ENCODE measurements at places on chromosomes 4 and X.

DNA sequence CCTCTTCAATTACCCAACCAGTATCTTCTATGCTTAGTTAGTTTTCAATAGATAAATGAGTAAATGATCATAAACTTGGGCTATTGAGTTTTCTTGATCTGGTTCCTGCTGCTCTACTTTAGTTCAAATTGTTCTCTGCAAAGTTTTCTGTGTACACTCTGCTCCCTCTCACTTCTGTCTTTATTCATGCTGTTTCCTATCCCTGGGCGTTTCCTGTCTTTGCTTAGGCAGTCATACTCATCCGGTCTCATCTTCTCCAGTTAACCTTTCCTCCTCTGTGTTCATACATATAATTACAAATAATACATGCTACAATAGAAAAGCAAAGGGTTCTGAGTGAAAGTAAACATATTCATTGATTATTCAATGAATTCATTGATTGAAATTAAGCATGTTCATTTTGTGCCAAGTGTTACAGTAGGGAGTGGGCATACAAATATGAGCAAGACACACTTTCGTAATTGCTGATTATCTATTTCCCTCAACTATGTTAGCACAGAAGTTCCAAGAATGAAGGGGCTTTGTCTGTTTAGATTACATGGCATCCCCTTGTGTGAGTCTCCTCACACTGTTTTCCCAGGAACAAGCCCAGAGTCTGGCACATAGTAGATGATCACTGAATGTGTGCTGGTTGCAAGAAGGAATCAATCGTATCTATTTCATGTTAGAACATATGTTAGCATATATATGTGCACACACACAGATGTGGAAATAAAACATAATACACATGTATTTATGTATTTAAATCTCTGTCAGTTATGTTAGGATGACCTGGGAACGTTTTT, 1.1 kb downstream of the RAB39B start:
- no peak for DNase-seq

DNA sequence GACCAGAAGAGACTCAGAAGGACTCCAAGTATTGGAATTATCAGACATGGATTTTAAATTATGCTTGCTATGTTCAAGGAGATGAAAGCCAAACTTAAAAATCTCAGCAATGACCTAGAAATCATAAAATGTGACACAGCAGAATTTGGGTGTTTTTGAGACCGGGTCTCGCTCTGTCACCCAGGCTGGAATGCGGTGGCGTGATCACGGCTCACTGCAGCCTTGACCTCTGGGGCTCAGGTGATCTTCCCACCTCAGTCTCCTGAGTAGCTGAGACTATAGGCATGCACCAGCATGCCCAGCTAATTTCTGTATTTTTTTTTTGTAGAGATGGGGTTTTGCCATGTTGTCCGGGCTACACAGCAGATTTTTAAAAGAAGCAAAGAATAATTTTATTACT, 12.7 kb downstream of the TAB3 start:
- DNase-seq: no peak

DNA sequence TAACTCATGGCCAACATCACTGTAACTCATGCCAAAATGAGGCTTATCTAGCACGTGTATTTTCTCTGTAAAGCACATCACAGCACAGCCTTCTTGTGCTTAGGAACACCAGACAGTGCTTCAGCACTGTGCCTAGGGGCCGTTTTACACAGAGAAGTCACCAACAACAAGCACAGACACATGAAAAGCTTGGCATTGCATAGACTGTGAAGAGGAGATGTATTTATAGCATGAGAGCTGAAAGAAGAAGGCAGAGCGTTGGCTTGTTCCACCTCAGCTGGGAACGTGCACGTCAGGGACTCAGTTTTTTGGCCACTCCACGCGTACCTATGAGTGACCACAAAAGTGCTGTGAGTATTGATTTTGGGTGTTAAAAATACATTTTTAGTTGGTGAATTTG, 116.3 kb upstream of the SFRP2 start:
- no peak for DNase-seq

- DNase-seq: no peak
Observed at GRCh38 chr4:27714073-27714472, 853.4 kb downstream of the STIM2 start.

GRCh38 chr4:155042014-155042413, 166.4 kb upstream of the NPY2R start:
- DNase-seq: no peak

- no peak for DNase-seq
Observed at GRCh38 chr4:144371485-144371884, 231.0 kb upstream of the GYPA start.

GRCh38 chr4:92362028-92362427, 58.3 kb downstream of the GRID2 start:
- no peak for DNase-seq

DNA sequence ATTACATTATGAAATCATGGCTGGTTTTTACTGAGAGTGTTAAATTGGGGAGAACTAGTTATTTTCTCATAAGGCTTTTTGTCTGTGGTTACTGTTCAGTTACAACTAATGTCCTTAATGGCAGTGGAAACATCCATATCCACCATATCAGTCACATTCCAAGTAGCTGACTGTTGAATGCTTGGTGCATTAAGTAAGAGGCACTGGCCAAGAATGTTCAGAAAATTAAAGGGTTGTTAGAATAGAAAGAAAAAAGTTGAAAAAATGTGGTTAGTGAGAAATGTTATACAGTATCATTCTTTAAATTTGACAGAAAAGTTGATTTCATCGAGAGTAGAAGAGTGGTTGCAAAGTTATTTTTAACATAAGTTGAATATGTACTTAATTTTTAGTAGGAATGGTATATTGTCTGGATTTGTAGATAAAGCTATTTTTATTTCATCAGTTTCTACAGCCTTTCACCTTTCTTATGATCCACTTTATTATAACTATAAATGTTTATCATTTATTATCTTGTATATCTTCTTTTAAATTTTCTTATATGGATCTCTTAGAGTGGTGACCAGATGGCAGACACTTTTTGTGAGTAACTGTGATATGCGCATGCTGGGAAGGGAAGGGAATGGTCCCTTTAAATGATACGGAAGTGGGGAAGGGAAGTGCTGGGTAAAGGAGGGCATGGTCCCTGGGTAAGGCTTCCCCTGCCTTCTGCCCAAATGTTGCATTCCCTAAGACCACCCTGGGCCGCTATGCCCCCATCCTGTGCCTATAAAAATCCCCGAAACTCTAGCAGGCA, 2407.1 kb downstream of the ARAP2 start:
- peak; percentile 23 for DNase-seq

DNA sequence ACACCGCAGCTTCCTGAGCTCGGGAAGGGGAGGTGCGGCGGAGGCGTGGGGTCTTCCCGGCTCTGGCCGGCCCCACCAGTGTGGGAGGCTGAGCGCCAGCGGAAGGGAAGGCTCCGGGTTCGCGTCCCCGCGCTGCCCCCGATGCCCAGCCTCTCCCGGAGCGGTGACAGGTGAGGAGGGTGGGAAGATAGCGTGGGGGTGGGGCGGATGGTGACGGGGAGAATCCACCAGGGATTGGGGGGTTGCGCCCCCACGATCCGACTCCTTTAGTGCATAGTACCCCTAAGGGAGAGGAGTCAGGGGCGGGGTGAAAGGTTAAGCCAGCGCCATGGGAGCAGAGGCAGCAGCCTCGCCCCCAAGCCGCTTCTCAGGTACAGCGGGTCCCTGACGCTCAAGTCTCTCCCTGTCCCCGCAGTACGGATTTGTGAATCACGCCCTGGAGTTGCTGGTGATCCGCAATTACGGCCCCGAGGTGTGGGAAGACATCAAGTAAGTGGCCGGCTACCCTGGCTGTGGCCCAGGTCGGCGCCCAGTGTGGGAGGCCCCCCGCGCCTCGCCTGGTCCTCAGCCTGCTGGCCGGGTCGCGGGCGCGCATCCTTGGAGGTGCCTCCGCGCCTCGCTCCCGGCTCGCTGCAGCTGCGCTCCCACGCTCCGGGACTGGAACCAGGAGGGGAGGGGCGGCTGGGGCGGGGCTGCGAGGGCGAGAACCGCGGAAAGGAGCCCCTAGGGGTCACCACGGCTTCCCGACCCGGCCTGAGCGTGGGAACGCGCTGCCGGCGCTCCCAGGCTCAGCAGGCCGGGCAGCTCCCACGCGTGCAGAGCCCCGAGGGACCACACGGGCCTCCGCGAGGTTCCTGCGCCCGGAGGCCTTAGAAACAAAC, 791 bp downstream of the GUCY1B1 start:
- no peak for DNase-seq

DNA sequence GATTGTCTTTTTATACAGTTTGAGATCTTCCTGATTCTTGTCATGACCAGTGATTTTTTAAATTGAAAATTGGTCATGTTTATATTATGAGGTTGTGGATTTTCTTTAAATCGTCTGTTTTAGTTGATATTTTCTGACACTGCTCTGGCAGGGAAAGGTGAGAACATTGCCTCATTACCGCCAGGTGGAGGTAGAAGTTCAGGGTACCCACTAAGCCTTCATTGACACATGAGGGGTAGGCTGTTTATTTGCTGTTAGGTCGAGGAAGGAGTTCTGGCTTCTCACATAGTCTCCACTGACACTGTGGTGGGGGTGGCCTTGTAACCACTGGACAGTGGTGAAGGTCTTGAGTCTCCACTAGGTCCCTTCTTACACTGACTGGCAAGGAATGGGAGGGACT, 117.6 kb upstream of the GPR101 start:
- no peak for DNase-seq

GRCh38 chr4:123088501-123088900, 166.1 kb upstream of the NUDT6 start:
- DNase-seq: no peak

DNA sequence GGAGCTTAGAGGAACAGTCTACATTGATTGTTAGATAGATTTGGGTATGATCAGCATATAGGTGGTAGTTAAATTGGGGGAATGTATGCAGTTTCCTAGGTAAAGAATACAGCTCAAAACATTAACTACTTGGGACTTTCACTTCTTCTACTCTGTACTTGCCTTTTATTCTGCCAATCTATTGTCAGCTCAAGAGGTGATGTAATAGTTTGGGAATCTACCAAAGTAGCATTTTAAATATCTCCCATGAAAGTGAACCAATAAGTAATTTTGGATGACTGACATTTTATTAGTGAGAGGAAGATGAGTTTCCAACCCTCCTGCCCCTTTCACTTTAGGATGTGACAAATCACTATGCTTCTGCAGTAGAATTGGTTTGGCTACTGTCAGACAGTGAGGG, 43.4 kb downstream of the NUDT6 start:
- no peak for DNase-seq

- DNase-seq: no peak
Observed at GRCh38 chr4:78529569-78530209, 21.9 kb upstream of the ANXA3 start.

- no peak for DNase-seq
Observed at GRCh38 chr4:149521611-149522425, 293.8 kb downstream of the IQCM start.

DNA sequence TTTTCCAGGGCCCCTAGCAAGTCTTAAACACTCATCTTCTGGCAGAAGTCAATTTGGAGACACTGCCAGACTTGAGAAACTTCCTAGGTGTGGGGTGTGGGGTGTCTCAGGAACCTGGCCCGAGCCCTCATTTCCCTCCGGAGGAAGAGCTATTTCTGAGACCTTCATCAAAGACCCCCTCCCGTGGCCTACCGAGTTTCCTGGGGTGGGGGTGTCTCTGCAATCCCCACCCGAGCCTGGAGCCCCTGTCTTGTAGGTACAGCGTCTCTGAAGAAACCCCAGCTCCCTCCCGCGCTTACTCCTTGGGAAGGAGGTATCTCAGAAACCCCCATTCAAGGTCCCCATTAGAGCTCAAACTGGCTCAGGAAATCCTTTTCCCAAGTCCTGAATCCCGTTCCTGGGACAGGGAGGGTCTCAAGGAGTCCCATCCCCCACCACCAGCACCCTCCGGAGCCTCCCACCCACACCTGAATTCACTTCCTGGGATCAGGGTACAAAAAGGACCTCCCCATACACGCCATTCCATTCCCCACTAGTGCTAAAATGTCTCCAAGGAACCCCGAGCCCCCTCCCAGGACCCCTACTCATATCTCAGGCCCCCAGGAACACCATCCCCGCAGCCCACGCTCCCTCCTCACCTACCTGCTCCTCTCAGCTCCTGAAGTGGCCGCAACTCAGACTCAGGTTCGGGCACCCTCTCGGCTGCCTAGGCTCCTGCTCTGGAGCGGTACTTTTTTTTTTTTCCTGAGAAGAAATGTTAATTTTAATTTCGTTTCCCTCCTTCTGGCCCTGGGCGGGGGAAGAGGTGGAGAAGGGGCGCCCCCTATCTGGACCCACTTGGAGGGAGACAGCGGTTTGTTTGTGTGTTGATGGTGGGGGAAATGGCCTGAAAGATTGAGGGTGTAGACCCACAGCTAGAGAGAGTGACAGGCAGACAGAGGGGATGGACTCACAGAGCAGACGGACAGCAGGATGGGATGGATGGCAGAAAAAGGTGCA, 1.1 kb downstream of the SLC38A5 start:
- no peak for DNase-seq

GRCh38 chr4:140212646-140213045, 58.7 kb upstream of the MAML3 start:
- no peak for DNase-seq

- DNase-seq: no peak
Observed at GRCh38 chrX:70960730-70961129, 29.8 kb upstream of the SLC7A3 start.

DNA sequence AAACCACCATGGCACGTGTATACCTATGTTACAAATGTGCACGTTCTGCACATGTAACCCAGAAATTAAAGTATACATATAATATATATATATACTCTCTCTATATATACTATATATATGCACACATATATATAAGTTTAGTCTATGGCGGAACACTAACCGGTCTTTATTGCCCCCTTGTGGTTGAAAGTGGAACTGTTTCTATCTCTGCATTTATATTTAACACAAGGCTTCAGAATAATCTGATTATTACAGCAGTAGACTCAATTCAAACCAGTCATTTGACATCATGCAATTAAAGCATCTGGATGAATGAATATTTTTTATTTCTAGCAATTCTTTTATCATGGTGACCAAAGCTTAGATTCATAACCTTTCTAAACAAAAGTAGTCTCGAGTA, 14.6 kb downstream of the RAB9B start:
- DNase-seq: no peak

GRCh38 chr4:3677748-3678070, 88.5 kb upstream of the ADRA2C start:
- no peak for DNase-seq

- DNase-seq: no peak
Observed at GRCh38 chrX:154486052-154486395, 391 bp downstream of the UBL4A start.

- DNase-seq: no peak
Observed at GRCh38 chr4:98586291-98586961, 72.0 kb downstream of the TSPAN5 start.

GRCh38 chr4:174260099-174260498, 23.4 kb downstream of the FBXO8 start:
- DNase-seq: peak; percentile 39

DNA sequence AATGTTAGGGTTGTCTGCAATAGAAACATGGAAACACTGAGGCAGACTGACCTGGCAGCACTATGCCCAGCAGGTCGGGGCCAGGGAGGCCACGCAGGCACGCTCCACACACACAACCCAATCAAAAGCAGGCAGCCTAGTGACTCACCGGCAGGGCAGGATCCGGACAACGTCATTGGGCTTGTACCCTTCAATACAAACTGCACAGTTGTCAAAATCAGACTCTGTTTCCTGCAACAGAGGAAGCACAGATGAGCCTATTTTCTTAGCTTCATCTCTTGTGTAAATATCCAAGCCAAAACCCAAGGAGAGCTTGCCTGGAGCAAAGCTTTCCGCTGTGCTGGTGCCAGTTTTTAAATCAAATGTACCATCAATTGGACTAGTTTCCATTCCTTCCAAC, 185.8 kb downstream of the RNF150 start:
- DNase-seq: no peak
